ENCODE measurements at places on chromosomes 5 and 9.

DNA sequence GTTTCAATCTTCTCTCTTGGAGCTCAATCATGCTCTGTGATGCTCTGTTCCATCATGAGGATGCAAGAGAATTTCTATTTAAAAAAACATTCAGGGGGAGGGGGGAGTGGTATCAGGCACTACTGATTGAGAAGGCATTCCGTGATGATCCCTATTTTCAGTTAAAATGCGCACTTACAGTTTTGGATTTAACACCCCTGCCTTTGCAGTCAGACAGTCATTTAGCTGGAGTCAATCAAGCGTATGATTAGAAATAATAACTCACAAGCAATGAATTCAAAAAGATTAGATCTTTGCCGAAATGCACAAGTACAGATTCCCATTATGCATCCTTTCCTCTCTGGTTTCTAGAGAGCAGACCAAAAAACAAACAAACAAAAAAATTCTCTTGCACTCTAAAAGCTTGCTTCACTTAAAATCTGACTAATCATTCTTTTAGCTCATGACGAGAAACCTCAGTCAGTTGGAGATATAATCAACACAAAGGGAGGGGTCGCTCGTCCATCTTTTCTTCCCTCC is 55.4 kb downstream of the EFNA5 start:
- no peak for DNase-seq

DNA sequence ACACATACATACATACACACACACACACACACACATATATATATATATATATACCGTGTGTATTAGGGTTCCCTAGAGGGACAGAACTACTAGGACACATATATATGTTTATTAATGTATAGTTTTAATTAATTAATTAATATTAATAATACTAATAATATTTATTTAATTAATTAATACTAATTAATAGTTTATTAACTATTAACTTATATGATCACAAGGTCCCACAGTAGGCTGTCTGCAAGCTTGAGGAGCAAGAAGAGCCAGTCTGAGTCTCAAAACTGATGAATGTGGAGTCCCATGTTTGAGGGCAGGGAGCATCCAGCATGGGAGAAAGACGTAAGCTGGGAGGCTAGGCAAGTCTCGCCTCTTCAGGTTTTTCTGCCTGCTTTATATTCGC is 398.0 kb upstream of the KIF2A start:
- no peak for DNase-seq

GRCh38 chr5:32329395-32329834 is 16.7 kb upstream of the MTMR12 start:
- DNase-seq: peak; percentile 54

- DNase-seq: no peak
Observed at GRCh38 chr5:72171667-72172066, 64.4 kb downstream of the MAP1B start.

GRCh38 chr9:130780865-130781504 is 54.1 kb upstream of the ABL1 start:
- DNase-seq: peak; percentile 98

- no peak for DNase-seq
Observed at GRCh38 chr5:134626369-134627014, 6.1 kb downstream of the SAR1B start.

GRCh38 chr9:6956879-6957278 is 199.1 kb downstream of the KDM4C start:
- no peak for DNase-seq

DNA sequence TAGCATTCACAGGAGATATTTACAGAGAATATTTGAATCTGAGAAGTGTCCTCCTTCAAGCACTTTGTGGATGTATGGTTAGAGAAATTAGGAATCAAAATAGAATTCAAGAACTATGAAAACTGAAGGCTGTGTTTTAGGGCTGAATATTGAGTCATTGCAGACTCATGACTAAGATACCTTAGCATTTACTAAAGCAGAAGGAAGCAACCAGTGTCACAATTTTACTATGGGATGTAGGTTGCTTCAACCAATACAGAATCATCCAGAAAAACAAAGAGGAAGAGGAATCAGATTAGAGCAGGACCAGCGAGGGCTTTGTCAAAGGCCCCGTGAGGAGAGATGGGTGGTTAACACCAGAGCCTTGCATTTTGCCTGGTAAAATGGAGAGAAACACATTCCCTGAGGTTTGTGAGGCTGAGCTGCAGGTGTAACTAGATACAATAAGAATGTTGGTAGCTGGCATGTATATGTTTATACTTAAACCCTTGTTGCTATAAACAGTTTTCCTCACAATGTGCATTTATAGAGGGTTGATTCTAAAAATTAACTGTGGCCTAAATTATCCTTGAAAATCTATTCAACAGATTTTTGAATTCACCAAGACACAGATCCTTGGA is 518.1 kb downstream of the AGTPBP1 start:
- DNase-seq: peak; percentile 49

DNA sequence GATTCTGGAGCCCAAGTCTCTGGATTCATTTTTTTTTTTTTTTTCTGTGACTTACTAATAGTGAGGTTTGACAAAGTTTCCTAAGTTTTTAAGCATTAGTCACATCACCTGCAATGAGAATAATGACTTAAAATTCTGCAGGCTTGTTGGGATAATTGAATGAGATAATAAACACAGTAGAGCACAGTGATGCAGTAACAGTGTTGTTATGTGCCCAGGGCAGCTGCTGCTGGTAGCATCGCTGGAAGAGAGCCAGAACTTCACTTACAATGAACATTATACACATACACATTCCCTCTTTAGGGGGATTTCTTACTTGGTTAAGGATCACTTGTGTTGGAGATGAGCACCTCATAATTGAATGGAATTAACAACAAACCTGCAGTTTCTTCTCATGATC is 78.9 kb downstream of the ALDH7A1 start:
- DNase-seq: peak; percentile 25

GRCh38 chr5:65474130-65474711 is 7.5 kb downstream of the ADAMTS6 start:
- DNase-seq: no peak

GRCh38 chr5:3957658-3958057 is 362.0 kb downstream of the IRX1 start:
- no peak for DNase-seq

GRCh38 chr9:87035879-87036278 is 88.6 kb upstream of the GAS1 start:
- peak; percentile 82 for DNase-seq

GRCh38 chr5:58800861-58801540 is 218.1 kb downstream of the RAB3C start:
- DNase-seq: no peak

- DNase-seq: no peak
Observed at GRCh38 chr5:90941002-90941720, 382.6 kb downstream of the ADGRV1 start.

DNA sequence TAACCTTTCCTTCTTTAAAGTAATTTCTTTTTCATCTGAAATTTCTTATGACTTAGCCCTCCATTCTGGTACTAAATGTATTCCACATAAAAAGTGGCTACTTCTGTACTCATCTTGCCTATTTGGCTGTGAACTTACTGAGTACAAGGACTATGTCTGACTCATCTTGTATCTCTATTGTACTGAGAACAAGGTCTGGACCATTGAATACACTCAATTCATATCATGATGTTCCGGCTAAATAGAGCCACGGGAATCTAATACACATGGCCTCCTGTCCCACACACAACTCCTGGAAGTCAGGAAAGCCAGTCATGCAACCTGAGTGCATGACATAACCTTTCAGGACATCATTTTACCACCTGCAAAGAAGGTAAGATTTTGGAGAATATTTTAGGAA is 203.9 kb downstream of the PLK2 start:
- no peak for DNase-seq

GRCh38 chr9:77807846-77808750 is 160.0 kb upstream of the GNA14 start:
- DNase-seq: no peak

GRCh38 chr9:105007143-105007542 is 79.2 kb upstream of the ABCA1 start:
- peak; percentile 92 for DNase-seq

DNA sequence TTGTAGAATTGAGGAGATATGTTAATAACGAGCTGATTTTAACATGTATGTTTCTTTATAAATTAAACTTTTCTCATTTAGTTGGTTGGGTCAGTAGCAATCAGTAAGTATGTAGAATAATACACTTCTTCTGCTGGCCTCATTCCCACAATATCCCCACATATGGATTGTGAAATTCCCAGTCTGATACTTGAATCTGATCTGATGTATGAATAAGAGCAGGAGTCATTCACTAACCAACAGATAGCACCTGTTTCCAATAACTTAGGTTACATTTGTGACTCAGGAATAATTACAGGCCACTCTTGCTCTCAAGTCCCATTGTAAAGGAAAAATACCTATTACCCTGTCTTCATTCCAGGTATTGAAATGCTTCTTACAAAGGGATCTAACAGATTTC is 23.9 kb downstream of the SLC36A1 start:
- DNase-seq: peak; percentile 51

- no peak for DNase-seq
Observed at GRCh38 chr9:5857928-5858327, 25.0 kb upstream of the ERMP1 start.

DNA sequence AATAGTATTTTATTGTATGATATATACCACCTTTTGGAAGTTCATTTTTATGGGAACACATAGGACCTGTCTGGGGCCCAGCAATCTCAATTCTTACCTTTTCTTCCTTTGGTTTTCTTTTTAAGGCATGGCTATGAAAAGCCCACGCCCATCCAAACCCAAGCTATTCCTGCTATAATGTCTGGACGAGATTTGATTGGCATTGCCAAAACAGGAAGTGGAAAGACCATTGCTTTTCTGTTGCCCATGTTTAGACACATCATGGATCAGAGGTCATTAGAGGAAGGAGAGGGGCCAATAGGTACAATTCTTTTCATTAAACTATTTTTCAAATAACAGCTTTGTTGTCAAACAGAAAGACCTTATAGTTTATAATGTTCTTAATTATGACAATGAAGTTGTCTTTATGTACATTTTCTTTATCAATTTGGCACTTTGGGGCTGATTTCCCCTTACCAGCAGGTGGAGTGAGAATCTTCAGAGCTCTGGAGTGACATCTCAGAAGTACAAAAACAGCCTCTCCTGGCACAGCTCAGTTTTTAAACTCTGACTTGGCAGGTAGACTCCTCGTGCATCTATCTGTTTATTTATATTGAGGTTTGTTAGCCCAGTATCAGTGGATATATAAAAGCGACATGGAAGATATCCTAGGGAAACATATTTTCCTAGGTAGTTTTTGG is 25.8 kb downstream of the DDX46 start:
- peak; percentile 1 for DNase-seq

DNA sequence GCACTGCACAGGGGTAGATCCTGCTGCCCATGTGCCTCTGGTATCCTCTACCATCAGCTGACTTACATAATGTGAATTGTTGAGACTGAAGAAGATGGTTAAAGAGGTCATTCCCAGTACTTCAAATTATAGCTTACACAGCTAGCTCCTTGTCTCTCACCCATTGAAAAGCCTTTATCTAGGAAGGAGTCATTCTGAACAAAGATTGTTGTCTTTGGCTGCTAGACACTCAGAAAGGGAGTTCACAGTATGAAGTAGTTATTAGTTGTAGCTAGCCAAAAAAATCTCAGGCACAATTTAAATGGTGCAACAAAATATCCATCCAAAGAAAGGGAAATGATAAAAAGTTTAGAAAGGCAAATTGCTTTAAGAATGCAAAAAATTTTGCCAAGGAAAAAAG is 102.0 kb upstream of the NREP start:
- peak; percentile 57 for DNase-seq

DNA sequence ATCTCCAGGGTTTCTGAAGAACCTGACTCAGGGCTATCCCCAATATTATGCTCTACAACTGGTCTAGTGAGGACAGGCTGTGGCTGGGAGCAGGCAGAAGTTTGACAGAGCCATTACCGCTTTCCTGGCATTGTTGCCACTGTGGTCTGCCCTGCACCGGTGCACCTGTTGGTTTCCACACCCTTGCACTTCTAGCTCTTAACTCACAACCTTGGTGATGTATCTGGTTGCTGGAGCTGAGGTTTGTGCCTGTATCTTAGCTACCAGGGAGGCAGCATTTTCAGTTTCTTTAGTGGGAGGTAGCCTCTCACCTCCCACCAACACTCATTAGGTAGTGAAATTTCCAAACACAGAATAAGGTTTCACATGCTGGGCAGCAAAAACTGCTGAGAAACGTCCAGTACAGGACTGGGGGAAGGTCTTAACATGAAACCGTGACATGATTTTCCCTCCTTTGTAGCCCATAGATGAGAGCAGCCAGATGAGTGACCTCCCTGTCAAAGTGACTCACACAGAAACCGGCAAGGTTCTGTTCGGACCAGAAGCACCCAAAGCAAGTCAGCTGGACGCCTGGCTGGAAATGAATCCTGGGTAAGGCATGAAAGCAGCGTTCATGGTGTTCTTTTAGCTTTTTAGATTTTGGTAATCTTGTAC is 57.7 kb downstream of the SMARCA2 start:
- no peak for DNase-seq

- DNase-seq: no peak
Observed at GRCh38 chr9:82024908-82025307, 36.3 kb downstream of the SPATA31D1 start.

GRCh38 chr9:113658545-113658895 is 195.0 kb downstream of the RGS3 start:
- DNase-seq: no peak

DNA sequence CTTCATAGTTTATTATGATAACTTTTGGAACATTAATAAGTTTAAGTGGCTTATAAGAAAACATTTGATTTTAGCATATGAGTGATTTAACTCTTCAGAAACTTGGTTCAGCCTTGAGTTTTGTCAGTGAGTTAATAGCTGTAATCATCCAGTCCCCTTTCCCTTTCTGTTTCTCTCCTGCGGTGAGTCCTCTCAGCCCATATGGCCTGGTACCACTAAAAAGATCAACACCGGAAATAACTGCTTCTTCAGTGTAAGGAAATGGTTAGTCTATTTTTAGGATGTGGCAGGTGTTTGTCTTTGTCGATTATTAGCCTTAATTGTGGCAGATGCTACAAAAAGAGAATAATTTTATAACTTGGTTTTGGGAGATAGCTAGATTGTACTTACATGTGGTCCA is 120.2 kb upstream of the GRHPR start:
- DNase-seq: peak; percentile 18

DNA sequence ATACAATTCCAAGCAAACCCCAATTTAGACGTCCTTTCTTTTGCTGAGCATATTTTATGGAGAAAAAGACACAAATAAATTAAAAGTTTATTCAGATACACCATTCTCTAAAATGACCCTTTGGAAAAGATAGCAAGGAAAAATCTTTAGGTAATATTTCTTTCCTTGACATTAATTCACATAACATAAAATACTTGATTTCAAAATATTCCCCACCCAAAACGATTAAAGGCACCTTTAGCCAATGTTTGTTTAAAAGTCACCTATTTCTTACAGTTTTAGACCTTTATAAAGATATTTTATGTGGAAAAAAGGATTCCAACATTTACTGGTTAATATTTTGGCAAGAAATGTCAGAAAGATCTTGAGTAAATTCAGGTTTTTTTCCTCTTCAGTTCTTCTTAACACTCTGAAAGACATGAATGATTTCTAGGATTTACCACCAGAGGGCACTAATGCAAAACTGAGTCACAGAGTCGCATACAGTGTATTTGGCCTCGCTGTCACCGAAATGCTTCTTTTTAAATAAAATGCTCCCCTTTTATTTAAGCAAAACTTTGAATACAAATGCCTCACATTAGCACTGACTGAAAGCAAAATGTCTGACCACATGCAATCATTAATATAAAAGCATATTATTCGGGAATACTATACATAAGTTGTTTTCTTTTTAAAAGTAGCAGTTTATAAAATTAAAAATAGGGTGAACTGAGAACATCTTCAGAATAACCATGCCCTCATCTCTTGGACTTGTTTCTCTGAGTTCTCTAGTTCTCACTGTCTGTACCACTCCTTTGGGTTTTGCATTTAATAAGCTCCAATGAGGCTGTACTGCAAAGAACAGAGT is 122.5 kb downstream of the SLC1A3 start:
- DNase-seq: peak; percentile 67
